ENCODE measurements at places on chromosomes 1 and 21.

DNA sequence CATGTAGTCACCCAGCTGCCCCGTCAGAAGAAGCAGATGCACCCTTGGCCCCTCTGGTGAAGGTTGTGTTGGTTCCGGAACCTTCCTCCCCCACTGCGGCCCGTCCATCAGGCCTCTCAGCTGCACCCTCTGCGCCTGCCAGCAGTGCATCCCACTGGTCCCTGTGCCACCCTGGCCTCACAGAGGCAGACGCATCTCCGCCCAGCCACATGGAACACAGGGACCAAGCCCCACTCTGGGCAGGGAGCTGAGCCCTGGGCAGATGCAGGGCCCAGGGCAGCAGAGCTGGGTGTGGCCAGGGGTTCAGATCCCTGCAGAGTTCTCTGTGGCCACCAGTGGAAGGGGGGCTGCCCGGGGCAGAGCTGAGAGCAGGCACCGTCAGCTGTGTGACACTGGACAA, 50.6 kb downstream of the SLC19A1 start:
- DNase-seq: no peak

GRCh38 chr21:28215214-28215954, 777.3 kb downstream of the LTN1 start:
- DNase-seq: no peak

DNA sequence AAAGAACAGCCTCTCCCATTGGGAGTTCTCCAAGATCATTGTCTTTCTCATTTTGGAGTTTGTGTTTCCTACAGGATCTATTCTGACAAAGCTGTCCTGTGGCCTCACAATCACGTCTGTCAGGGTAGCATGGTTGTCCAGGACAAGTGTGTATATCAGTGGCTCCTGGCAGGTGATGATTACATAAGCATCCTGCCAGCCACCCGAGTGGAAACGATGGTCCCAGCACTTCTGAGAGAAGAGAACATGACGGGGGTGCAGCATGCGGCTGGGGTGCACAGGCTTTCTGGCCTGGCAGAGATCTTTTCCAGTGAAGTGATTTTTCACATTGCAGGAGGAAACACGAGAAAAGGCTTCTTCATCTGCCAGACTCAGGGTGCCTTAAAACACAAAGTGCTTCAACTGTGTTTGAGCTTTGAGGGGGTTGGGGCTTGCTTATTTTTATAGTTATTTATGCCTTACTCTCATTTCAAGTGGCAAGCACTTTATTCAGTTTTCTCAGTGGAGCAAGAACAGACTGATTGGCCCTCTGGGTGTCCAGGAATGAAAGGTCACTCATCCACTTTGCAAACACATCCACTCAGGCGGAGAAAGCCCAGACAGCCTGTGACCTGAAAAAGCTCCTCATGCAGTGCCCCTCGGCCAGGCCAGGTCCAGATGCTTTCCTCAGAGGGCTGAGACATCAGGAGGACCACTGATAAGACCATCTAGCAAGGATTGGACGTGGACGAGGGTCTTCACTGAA, 186.0 kb downstream of the DUSP10 start:
- no peak for DNase-seq

DNA sequence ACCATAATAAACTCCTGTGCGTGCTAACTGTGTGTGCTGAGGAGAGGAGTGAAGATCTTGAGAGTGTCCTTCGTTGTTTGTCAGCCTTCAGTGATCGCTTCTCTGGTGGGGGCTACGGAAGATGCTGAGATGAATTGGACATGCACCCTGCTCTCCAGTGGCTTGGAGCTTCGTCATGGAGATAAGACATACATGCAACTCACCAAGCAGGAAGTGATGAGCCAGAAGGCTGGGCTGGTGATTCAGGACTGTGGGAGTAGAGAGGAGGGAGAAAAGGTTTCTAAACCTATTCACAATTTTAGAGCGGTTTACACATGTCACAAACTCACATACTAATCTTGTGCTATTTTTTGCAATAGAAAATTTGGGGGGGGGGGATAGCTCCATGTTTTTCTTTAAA, 128.9 kb upstream of the ADAR start:
- no peak for DNase-seq

DNA sequence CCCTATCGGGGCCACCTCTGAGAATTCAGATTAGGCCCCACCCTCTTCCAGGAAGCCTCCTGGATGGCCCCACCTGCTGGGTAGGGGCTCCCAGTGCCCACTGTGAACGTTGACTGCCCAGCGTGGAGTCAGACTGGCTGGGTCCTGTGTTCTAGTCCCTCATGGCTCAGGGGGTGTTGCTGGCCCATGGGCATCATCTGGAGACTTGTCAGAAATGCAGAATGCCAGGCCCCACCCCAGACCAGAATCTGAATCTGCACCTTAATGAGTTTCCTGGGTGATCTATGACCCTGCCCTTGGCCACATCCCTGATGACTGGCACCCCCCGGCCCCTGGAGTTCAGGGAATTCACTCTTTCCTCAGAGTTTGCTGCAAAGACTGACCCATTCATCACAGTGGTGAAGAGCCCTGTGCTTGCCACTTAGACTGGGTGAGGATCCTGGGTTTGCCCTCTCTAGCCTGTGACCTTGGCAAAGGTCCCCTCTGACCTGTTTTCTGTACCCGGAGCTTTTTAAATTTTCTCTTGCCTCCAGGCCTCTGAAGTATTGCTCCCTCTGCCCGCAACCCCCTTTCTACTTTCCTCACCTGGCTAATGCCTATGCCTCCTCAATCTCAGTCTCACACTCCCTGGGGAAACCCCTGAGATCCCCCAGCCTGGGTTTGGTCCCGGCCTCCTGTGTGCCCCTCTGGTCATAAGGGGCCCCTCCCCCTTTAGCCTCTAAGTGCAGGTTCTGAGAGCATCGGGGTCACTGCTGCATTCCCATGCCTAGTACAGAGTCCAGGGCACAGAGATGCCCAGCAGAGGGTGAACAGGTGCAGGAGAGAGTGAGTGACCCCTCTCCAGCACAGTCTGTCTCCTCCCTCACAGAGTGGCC, 184.2 kb downstream of the MATN1 start:
- DNase-seq: no peak

GRCh38 chr1:207946756-207947155, 35.8 kb upstream of the CD34 start:
- no peak for DNase-seq

DNA sequence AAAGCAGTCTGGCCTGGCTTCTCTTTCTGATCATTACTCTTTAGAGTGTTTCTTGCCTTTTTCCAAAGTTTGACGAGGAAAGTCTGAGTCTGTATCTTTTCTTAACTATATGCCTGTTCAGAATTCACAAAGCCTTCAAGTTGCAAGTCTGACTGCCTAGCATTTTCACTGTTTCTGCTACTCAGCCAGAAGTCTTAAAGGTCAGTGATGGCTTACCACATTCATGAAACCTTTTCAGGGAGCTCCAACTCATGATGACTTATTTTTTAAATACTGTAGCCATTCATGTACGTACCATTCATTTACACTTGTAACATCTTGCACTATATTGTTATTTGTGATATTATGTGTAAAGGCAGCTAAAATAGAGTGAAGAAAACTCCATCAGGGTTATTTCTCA, 58.2 kb downstream of the TNFSF4 start:
- no peak for DNase-seq

DNA sequence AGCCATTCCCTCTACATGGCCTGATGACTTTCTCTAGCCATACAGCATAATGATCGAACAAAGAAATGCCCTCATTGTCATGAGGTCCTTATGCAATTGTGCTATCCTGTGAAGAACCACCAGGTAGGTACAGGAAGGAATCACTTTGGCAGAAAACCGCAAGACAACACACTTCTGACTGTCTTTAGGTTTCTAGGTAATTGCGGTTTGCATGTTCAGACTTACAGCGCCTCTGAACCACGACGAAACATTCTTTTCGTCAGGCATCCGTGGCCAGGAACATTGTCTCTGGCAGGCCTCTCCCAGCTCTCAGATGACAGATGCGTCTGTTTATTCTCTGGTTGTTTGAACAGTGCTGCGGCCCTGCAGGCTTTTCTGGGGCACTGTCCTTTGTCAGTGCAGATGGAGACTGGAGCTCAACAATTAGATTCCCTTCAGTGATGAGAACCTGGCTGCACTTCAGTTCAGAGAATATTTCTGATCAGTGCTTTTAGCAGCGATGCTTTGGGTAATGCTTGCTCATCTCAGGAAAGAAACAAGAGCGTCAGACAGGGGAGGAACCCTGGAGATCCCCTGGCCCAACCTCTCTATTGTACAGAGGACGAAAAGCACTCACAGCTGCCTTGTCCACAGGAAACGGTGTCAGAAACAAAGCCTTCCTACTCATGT, 63.4 kb downstream of the B3GALT5 start:
- peak; percentile 95 for DNase-seq

DNA sequence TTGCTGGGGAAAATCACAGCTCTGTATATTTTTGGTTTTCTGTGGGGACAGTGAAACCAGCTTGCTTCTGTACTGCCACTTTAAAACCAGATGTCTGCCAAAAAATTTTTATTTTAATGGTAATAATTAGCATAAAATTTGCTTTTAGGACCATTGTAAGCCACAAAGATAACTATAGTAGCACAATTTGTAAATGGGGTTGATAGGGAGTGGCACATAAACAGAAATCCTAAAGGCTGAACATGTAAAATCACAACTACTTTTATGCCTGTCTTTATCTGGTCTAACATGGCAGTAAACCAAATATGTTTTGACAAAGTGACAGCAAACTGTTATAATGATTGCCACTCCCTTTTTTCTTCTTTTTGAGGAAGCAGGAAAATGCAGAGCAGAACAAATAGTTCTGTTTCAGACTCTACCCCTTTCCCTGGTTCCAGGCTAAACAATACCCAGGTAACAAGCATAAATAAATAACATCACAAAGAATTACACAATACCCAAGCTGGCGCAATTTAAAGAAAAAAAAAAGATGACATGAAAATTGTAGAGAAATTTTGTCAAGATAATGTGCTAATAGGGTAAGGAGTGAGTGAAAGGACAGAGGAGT, 24.0 kb upstream of the CCDC181 start:
- DNase-seq: no peak

GRCh38 chr21:41630249-41630648, 122.3 kb upstream of the TMPRSS2 start:
- no peak for DNase-seq

GRCh38 chr1:162299018-162299417, 77.6 kb downstream of the SPATA46 start:
- no peak for DNase-seq

DNA sequence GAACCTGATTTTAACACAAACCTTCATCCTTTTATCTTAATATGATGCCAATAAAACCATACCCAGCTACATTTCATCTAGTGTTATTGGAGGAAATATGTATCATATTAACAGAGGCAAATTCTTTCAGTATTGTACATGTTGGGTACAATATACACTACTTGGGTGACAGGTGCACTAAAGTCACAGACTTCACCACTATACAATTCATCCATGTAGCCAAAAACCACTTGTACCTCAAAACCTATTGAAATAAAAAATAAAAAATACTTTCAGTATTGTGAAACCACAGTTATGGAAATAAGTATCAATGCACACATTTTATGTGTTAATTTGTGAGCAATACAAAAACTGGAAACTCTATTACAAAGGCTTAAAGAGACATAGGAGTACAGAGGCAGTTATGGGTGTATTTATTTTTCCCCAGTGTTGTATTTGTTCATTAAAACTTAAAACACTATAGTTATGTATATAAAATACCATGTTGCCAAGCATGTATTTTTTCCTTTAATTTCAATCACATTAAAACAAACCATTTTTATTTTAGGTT, 25.1 kb upstream of the GPR88 start:
- no peak for DNase-seq

DNA sequence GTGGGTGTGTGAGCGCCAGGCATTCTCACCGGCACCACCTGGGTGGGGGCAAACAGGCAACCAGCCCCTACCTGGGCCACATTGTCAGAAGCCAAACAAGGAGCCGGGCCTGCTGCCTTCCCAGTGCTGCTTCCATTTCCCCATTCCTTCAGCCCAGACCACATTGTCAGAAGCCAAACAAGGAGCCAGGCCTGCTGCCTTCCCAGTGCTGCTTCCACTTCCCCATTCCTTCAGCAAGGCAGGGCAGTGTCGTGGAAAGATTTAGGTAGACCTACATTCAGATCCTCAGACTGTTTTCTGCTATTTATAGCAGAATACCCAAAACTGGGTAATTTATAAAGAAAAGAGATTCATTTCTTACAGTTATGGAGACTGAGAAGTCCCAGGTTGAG, 47.0 kb upstream of the EFHD2 start:
- no peak for DNase-seq

- no peak for DNase-seq
Observed at GRCh38 chr1:56196839-56197238, 382.5 kb downstream of the PLPP3 start.

DNA sequence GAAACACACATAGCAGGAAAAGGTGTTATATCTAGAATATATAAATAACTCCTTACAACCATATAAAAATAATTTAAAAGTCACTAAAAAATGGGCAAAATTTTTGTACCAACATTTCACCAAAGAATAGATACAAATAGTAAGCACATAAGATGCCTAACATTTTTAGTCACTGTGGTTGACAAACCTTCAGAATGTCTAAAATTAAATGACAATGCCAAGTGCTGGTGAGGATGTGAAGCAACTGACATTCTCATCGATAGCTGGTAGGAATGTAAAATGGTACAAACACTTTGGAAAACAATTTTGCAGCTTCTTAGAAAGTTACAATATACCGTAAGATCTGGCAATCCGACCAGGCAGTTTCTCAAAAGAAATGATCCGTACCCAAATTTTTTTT, 14.4 kb upstream of the TOMM20 start:
- DNase-seq: no peak

DNA sequence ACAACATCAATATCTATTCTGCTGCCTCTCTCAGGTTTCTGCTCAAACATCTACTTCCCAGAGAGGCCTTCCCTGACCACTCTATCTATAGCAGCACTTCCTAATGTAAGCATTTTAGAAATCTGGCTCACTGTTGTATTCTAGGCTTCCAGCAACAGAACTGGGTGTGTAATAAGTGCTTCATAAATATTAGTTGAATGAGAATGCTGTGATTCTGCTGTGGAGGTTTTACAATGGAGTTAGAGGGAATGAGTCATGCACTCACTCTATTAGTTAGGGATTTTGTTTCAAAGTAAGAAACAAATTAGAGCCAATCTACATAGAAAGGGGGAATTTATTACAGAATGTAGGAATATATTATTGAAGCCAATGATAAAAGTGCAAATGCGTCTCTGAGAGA, 38.6 kb upstream of the SLC35F3 start:
- DNase-seq: no peak

DNA sequence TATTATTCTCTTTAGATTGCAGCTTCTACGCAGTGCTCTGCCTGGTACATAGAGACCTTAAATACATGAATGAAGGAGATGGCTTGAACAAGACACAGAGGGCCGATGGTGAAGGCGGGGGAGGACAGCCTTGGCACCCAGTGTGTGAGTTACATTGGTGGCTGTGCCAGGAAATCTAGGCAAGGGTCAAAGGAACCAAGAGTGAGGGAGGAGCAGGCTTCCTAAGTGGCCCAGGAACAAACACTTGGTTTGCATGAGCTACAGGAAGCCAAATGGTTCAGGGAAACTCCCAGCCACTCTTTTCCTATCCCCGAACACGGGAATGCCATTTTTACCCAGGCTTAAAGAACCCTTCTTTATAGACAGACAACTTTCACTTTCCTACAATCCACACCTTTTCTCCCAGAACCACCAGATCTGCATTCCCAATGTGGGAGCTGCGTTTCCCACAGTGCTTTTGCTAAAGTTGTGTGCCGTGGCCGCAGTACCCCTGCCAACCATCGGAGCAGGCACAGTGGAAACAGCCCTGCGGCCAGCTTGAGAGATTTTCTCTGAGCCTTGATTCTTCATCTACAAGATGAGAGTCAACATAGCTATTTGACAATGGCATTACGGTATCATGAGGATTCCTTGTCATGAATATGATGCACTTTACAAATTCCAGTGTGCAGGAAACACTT, 3.5 kb upstream of the CLEC20A start:
- DNase-seq: no peak

Data from NCI-H748 treated with DMSO at 0.1 percent for 48 hours (cell line).